ENCODE measurements at places on chromosomes 3 and 15. TPM values are rescaled to one million over a fixed set of nuclear protein-coding genes. Genes with fewer than 3 reads are reported as not detected.

GRCh38 chr3:53807117-53807810, 39.0 kb downstream of the CHDH start:
- DNase-seq, result no peak

GRCh38 chr15:71937650-71938311, 127.4 kb downstream of the NR2E3 start:
- DNase-seq, result no peak

DNA sequence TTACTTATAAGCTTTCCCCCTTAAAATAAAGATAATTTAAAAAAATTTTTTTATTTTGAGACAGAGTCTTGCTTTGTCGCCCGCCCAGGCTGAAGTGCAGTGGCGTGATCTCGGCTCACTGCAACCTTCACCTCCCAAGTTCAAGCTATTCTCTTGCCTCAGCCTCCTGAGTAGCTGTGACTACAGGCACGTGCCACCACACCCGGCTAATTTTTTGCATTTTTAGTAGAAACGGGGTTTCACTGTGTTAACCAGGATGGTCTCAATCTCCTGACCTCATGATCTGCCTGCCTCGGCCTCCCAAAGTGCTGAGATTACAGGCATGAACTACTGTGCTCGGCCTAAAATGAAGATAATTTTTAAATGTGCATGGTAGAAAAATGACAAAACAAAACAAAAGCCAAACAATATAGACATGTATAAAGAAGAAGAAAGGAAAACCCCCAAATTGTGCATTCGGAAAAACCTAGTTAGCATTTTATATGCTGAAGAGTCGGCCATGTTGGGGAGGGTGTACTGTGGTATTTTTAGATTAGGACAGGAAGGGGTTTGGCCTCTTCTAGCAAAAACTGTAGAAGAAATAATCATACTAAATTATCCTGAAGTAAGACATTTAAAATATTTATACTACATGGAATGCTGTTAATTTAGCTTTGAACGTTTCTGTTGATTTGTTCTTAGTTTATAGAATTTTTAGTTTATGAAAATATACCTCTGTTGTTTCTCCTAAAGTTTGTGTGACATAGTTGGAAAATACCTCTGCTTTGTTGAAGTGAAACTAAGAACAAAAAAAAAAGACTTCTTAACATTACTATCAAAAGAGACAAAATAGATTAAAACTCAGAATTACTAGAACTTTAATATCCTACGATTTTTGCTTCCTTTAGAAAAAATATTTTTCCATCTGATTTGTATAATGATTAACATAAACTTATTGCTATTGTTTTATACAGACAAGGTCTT, 7.4 kb downstream of the APPL1 start:
- no peak for DNase-seq

DNA sequence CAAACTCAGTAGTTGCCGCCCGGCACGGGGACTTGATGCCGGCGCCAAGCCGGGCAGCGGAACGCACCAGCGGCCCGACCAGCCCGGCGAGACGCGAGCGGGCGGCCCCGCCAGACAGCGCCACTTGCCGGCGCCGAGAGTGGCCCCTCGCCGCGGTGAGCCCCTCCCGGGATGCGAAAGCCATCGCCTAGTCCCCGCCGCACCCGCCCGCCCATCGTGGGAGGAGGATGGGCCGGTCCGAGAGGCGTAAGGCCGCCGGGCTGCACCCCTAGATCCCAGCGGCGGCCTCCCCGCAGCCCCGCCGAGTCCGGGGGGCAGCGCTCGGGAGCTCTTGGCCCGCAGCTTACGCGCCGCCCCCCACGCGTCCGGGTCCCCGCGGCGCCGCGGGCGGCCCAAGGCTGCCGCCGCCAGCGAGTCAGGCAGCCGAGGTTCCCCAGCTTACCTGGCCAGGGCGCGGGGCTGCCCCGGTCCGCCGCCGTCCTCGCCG, 609 bp downstream of the GOLGA8A start:
- DNase-seq, result peak; percentile 37

DNA sequence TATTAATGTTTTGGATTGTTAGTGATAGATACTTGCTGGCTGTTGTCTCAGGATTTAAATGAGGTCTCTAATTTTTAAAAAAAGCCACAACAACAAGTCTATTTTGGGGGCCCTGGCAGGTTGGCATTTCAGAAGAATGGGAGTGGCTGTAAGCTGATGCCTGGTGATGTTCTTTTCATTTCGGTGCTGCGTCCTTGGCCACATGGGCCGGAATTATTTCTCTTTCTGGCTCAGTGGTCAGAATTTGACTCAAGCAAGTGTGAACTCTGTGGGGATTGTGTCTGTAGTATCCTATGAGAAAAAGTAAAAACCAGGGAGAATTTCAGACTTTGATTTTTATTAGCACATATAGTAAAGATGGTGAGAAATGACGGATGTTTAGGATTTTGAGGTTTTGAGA, 203.0 kb downstream of the AKAP13 start:
- peak; percentile 50 for DNase-seq

DNA sequence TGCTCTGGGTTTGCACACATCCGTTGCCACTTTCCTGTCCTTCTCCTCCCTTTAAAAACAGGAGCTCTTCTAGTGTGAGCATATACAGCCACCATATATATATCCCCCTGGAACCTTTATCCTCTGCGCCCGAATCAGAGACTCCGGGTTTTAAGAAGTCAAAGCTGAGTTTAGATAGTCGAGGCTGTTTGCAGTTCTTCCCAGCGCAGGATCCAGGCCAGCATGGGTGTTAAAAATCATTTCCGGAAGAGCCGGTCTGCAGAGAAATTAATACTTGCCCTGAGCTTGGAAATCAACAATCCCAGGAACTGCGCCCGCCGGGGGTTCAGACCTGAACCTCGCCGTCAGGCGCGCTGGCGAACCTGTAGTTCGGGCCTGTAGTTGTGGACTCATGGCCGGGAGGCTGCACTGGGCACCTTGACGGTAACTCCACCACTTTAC, 2.3 kb downstream of the SHOX2 start:
- DNase-seq, result no peak

DNA sequence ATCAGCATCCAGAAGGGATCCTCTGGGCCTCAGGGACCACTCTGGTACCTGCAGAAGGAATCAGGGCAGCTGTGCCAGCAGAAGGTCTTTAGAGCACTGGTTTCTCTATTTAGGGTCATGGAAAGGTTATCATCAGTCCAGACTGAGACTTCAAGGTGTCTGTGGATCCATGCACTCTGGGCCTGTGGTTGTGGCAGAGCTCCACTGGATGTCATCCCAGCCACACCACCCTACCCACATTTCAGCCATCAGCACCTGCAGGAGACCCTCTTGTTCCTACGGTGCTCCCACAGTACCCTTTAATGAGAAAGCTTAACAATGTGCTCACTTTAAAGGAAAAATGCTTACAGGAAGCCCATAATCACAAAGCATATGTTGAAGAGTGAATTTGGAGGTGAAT, 603.4 kb upstream of the CCDC54 start:
- no peak for DNase-seq

GRCh38 chr3:138222131-138222941, 35.2 kb downstream of the ARMC8 start:
- DNase-seq, result no peak

GRCh38 chr3:160183345-160184076, 41.7 kb upstream of the C3orf80 start:
- no peak for DNase-seq

DNA sequence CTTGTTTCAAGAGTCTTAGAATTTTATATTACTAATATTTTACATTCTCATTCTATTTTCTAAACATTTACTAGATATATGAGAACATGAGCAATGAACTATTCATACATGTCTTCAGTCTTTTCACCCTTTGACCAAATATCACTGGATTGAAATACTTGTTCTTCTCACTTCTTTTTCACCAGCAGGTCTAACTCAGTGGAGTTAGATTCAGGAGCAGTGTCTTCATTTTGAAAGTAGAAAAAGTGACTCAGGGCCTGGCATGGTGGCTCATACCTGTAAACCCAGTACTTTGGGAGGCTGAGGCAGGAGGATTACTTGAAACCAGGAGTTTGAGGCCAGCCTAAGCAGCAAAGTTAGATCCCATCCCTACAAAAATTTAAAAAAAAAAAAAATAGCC, 70.8 kb downstream of the USP13 start:
- DNase-seq, result no peak

GRCh38 chr3:71511446-71511845, 72.1 kb downstream of the FOXP1 start:
- DNase-seq, result no peak

GRCh38 chr3:132432639-132433038, 15.3 kb downstream of the DNAJC13 start:
- no peak for DNase-seq

- DNase-seq, result no peak
These were observed 33.5 kb downstream of the TGFBR2 start for GRCh38 chr3:30639937-30640336.

DNA sequence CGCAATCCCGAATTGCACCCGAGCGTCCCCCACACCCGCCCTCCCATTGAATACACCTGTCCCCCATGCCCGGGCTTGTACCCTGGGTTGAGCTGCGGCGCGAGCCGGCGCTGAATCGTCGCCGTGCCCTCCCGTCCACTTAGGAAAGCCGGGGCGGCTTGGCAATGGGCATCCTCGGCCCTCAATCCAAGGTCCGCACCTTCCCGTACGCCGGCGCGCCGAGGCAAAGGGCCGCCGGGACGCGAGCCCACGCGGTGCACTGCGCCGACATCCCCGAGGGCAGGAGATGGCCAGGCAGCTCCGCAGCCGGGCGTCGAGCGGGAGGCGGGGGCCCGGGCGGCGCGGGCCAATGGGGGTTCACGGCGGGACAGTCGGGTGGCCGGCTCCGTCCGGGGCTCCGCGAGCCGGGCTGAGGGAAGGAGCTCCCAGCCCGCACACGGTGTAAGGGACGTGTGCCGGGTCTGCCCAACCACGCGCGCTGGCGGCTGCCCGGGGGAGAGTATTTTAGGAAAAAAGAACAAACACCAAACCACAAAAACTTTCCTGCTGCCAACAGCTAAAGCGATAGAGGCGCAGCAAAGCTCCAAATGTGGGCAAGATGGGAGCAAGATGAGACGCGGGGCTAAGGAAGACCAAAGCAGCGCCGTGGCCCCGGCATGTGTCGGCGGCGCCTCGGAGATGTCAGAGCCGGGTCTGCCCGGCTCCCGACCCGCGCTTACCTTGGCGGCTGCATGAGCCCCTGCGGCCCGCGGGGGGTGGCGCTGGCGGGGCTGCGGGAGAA, 621 bp downstream of the RGMA start:
- peak; percentile 75 for DNase-seq

- no peak for DNase-seq
These were observed 370.4 kb downstream of the TUSC7 start for GRCh38 chr3:117079997-117080396.

DNA sequence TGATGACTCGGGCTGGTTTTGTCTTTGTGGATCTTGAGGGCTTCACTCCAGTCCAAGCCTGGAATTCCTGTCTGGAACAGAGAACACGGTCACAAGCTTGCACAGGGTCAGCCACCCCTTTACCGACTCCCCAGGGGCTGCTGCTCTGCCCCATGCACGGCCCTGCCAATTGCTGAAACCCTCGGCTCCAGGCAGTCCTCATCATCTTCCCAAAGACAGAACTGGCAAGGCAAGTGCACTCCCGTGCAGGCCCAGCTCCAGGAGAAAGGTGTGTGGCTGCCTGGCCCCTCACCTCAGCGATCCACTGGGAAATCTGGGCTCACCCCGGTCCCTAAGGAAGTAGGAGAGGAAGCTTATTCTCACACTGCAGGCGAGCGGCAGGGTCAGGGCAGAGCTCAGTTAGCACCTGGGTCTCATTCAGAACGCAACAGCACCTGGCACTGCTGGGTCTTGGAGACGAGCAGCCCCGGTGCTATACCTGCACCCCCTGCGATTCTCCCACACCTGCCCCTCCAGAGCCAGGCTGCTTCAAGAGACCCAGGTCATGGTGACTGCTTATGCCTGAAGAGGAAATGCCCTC, 7.2 kb downstream of the MAP6D1 start:
- DNase-seq, result no peak

- DNase-seq, result no peak
These were observed 76.9 kb downstream of the MRPL46 start for GRCh38 chr15:88390164-88390901.

DNA sequence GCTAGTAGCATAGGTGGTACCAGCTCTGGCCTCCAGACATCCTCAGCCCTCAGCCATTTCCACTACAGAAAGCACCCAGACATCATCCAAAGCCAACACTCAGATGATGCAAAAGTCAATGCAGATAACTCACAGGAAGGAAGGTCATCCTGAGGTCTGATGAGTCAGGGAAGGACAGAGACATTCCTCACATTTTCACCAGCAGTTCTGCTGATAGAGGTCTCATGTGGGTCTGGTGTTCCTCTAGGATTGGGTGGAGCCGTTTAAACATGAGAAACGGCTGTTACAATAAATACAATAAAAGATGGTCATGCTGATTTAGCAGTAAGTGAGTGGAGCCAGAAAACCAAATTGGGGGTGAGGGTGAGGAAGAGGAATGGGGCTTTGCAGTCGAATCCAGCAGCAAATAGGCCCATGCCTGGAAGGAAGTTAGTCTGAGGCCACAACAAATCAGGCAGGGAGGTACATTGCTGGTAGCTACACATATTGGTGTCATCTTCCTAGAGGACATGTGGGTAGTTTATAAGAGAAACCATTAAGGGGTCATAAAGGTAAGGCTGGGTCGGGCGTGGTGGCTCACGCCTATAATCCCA, 33.3 kb upstream of the FLNB start:
- DNase-seq, result no peak

- DNase-seq, result no peak
These were observed 471.8 kb downstream of the MFSD1 start for GRCh38 chr3:159273608-159274007.

DNA sequence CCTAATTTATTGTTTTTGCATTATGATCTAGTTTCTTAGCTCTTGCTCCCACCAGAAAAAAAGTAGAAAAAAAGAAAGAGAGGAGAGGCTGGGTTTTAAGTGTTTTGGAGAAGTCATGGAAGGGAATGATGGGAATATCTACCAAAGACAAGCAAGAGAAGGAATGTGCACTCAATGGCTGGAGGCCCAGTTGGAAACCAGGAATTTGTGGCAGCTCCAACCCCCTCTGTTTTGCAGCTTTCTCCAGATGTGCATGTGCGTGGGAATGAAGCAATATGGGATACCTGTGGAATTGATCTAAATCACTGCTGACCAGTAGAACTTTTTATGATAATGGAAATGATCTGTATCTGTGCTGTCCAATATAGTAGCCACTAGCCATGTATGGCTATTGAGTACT, 27.1 kb downstream of the EIF2AK4 start:
- no peak for DNase-seq

The GRM2 gene
- total RNA-seq, result 0.56 TPM

The HES1 gene
- total RNA-seq, result 30.3 TPM

The P2RY1 gene
- 4.7 TPM for total RNA-seq

The GOLGA6B gene
- total RNA-seq, result not detected

The RPUSD2 gene
- total RNA-seq, result 11.0 TPM

The SKOR1 gene
- total RNA-seq, result not detected

The LRRIQ4 gene
- not detected for total RNA-seq

The MELTF gene
- 43.8 TPM for total RNA-seq

The SPATA12 gene
- total RNA-seq, result 0.20 TPM

The SGO1 gene
- total RNA-seq, result not detected

The HTR3D gene
- not detected for total RNA-seq

All from heart left ventricle (tissue), 16 donors.